ENCODE measurements at places on chromosomes 4 and X. TPM values are rescaled to one million over a fixed set of nuclear protein-coding genes. Genes with fewer than 3 reads are reported as not detected.

GRCh38 chr4:185120631-185120946 lies 22.5 kb upstream of the SLC25A4 start:
- H3K27me3 ChIP-seq: peaks cover 18% of the 10 kb centered on the region
- no peak for DNase-seq
- H3K4me3 ChIP-seq: no peak overlapping the region
- no peaks in the 10 kb centered on the region for H3K36me3 ChIP-seq
- no peak overlapping the region for H3K27ac ChIP-seq

DNA sequence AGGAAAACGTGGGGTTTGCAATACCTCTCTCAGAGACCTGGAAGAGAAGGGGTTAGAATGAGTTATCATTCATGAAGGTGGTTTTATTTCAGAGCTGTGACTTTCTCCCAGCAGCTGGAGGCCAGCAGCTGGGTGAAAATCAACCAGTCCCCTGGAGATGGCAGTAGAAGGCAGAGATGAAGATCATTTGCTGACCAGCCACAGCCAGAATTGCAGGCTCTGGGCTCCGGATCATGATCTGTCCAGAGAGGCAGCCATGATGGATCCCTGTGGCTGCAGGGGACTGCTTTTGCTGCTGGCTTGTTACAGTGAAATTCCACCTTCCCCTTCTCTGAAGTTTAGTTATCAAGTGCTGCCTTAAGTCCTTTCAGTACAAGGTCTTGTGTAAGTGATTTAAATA lies 46.9 kb upstream of the TAB3 start:
- peak; percentile 23 for DNase-seq
- H3K27ac ChIP-seq: no peak overlapping the region
- H3K36me3 ChIP-seq: no peaks in the 10 kb centered on the region
- no peak overlapping the region for H3K4me3 ChIP-seq
- H3K27me3 ChIP-seq: no peaks in the 10 kb centered on the region

GRCh38 chrX:10656214-10656613 lies 35.8 kb upstream of the MID1 start:
- H3K4me3 ChIP-seq: no peak overlapping the region
- H3K36me3 ChIP-seq: no peaks in the 10 kb centered on the region
- DNase-seq: no peak
- H3K27me3 ChIP-seq: no peaks in the 10 kb centered on the region
- no peaks in the 10 kb centered on the region for H3K4me1 ChIP-seq

- no peak overlapping the region for H3K4me3 ChIP-seq
- peak overlapping the region; percentile 8 for H3K27ac ChIP-seq
- peaks cover 36% of the 10 kb centered on the region for H3K4me1 ChIP-seq
- no peaks in the 10 kb centered on the region for H3K36me3 ChIP-seq
- DNase-seq: peak; percentile 63
Observed at GRCh38 chr4:142350871-142351270, 495.2 kb downstream of the INPP4B start.

GRCh38 chrX:153551135-153551534 lies 33.7 kb downstream of the ATP2B3 start:
- no peak overlapping the region for H3K4me3 ChIP-seq
- no peaks in the 10 kb centered on the region for H3K36me3 ChIP-seq
- no peaks in the 10 kb centered on the region for H3K27me3 ChIP-seq
- H3K27ac ChIP-seq: no peak overlapping the region
- peaks cover 9% of the 10 kb centered on the region for H3K4me1 ChIP-seq

- no peaks in the 10 kb centered on the region for H3K36me3 ChIP-seq
- H3K4me3 ChIP-seq: no peak overlapping the region
- H3K27ac ChIP-seq: no peak overlapping the region
- DNase-seq: no peak
- no peaks in the 10 kb centered on the region for H3K4me1 ChIP-seq
- no peaks in the 10 kb centered on the region for H3K27me3 ChIP-seq
Observed at GRCh38 chr4:56863441-56864139, 42.1 kb upstream of the SPINK2 start.

- no peaks in the 10 kb centered on the region for H3K36me3 ChIP-seq
- H3K4me3 ChIP-seq: no peak overlapping the region
- H3K27ac ChIP-seq: no peak overlapping the region
- H3K4me1 ChIP-seq: no peaks in the 10 kb centered on the region
- no peak for DNase-seq
Observed at GRCh38 chrX:57596109-57596508, 4.3 kb downstream of the ZXDB start.

Gene MTNR1A
- polyA plus RNA-seq: 0.48 TPM

Gene H2BW2
- not detected for polyA plus RNA-seq
